ENCODE measurements at places on chromosomes 3 and 15.

DNA sequence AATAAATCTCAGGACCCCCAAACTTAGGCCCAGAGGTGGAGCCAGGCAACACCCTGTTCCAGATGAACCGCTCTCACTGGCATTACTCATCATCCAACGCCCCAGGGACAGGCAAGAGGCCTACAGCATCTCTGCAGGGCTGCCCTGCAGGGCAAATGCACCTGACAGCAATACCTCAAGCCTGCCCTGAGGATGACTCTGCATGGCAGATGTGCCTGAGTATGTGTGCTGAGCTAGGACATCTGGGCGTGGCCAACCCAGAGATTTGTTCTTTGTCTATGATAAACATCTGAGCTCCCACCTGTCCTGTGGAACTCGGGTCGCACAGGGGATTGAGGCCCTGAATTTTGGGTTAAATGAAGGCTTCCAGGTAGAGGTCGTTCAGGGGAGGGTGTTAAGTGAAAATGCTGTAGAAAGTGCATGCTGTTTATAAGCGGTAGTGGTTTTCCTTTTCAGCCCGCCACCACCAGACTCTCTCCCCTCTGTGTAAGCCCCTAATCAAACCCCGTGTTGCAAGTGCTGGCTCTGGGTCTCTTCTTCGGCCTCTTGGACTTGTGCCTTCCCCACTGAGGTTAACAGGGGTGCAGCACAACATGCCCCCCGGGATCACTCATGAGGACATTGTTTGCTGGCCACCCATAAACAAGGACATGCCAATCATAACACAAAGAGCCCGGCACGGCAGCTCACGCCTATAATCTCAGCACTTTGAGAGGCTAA lies 92.3 kb downstream of the ATP10A start:
- no peak for DNase-seq

DNA sequence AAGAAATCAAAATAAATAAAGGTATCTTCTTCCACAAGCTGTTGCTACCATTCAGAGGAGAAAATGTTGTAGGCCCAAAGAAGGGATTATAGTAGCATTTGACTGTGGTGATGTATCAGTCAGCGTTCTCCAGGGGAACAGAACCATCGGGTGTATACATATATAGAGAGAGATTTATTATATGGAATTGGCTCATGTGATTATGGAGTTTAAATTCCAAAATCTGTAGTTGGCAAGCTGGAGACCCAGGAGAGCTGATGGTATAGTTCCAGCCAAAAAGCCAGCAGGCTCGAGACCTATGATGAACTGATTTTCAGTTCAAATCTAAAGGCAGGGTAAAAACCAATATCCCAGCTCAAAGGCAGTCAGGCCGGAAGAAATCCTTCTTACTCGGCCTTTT lies 7.4 kb upstream of the SPG21 start:
- DNase-seq, result no peak

GRCh38 chr3:120145542-120146285 lies 51.5 kb upstream of the GSK3B start:
- DNase-seq, result peak; percentile 16

DNA sequence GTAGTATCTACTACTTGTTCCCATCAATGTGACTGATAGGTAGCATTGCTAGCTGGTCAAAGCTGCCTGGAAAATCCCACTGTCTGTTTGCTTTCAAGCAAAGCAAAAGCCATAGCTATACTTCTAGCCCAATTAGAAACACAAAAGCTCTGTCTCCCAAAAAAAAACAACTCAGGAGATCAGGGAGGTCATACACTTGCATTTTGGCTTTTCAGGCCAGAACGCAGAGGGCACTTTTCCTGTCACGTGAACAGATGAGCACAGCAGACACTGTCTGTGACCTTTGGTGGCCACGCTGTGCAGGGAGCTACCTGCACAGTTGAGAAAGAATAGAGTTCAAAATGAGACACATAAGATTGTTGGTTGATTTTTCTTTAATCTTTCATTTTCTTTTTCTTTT lies 441.7 kb upstream of the PDZRN3 start:
- no peak for DNase-seq

GRCh38 chr15:100111125-100112060 lies 230.4 kb downstream of the ADAMTS17 start:
- no peak for DNase-seq

GRCh38 chr3:173275740-173276139 lies 121.8 kb upstream of the NLGN1 start:
- no peak for DNase-seq

DNA sequence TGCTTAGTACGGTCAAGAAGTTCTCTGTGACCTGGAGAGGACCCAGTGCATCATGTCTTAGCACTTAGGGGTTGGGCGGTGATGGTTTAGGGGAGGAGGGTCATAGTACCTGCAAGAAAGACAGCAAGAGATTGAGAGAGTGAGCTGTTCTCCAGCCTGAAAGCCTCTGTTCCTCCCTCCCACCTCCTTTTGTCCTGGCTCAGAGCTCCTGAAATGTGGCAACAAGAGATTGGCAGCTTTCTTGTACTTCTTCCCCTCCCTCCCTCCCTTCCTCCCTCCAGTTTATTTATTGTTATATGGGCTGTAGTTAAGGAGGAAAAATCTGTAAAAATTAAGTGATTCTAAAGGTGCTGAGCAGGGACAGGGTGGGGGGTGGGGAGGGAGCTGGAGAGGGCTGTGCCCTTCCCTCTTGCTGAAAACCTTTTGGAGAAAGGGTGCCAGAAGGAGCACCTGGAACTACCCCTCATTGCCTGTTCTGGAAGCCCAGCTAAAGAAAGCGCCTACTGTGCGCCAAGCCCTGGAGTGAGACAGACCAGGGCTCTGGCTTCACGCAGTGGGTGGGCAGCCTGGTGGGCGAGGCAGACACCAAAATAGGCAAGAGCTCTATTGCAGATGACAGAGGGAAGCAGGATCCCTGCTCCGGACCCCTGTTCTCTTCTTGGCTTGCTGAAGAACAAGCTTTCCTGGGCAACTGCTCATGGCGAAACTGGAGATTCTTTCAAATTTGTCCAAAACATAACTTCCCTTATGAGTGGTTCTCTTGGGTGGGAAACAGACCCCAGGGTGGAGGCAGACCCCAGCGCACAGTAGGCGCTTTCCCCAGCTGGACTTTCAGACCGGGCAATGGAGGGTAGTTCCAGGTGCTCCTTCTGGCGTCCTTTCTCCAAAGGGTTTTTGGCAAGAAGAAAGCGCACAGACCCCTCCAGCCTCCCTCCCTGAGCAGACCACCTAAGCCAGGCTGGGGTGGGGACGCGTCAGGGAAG lies 35.6 kb downstream of the LINGO1 start:
- DNase-seq, result no peak

DNA sequence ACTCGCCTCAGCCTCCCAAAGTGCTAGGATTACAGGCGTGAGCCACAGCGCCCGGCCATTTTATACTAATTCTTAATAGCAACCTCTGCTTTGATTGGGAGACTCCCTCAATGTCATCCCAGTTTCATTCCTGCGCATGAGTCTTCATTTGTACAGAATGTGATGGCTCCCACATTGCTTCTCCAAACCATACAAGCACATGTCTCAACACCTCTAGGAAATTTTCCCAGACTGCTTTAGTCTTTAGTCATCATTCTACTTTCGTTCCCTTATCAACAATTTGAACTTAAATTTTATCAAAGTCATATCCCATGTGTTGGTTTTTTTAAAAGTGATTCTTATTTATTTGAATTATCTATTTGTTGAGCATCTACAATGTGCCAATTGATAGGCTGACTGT lies 58.1 kb downstream of the SNX4 start:
- DNase-seq, result no peak

DNA sequence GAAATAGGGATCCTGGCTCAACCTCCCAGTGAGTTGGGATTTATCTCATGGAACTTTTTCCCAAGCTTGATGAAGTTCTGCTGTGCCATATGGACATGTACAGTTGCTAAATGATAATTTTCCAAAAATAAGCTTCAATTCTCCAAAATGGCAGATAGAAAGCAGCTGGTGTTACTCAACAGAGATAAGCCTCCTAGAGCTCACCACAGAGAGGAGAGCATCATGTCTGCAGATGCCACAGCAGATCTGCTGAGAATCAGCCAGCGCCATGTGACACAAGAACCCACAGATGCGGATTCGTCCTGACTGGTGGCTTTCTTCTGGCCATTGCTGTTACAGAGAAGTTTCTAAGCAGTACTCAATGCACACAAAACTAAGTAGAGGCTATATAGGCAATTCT lies 50.6 kb downstream of the AGTR1 start:
- no peak for DNase-seq
